Tibial nerve (tissue), 4 donors: ENCODE measurements at places on chromosomes 1 and 21.

- no peak for DNase-seq
Observed at GRCh38 chr1:3968851-3969250, 68.8 kb upstream of the C1orf174 start.

DNA sequence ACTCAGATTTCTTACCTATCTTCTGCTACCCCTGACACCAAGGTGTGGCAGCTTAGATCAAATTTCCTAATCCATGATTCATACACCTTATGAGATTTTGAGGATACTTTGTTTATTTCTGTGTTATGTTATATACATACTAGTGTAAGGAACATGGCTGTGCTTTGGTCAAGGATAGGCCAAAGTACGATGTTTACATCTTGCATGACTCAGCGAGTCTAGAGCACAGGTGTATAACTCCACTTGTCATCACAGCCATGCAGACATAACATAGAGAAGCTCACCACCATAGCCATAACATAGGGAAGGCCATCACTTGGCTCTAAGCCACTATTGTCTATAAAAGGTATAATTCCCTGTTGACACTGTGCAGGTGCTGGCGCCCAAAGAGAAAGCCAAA, 61.2 kb downstream of the GBP6 start:
- no peak for DNase-seq

DNA sequence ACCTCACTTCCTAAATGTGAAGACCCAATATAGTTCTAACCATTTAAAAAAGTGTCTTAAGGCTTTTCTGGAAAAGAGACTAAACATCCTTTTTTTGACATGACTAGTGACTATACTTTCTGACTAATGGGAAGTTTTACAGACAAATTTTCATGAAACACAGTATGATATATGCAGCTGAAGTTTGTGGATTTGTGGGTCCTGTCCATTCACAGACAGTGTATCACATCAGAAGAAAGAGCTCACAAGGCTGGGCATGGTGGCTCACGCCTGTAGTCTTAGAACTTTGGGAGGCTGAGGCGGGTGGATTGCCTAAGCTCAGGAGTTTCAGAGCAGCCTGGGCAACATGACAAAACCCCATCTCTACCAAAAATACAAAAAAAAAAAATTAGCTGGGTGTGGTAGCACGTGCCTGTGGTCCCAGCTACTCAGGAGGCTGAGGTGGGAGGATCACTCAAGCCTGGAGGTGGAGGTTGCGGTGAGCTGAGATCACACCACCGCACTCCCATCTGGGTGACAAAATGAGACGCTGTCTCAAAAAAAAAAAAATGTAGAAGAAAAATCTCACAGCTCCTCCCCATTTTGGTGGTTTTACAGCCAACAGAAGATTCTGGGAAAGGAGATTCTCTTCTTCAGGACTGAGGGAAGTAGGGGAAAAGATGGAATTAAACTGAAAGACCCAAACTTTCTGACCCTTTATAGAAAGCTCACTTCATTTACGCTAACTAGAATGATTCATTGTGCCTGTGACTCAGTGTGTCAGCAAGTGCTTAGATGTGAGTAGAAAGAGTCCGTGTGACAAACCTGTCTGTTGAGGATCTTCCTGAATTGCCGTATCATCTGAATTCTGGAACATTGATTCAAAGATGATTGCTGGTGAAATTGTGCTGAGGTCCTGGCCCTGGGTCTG, 15.2 kb upstream of the YRDC start:
- no peak for DNase-seq

GRCh38 chr1:115796897-115797296, 28.4 kb upstream of the CASQ2 start:
- no peak for DNase-seq

GRCh38 chr1:203211812-203212211, 17.7 kb downstream of the CHIT1 start:
- DNase-seq: no peak

GRCh38 chr1:200738949-200739651, 407 bp downstream of the CAMSAP2 start:
- DNase-seq: peak; percentile 68

- DNase-seq: no peak
Observed at GRCh38 chr1:233034836-233035235, 84.4 kb downstream of the NTPCR start.

- no peak for DNase-seq
Observed at GRCh38 chr1:151692226-151692625, 24.4 kb downstream of the CELF3 start.

- DNase-seq: no peak
Observed at GRCh38 chr1:236829085-236829484, 34.0 kb downstream of the MTR start.

DNA sequence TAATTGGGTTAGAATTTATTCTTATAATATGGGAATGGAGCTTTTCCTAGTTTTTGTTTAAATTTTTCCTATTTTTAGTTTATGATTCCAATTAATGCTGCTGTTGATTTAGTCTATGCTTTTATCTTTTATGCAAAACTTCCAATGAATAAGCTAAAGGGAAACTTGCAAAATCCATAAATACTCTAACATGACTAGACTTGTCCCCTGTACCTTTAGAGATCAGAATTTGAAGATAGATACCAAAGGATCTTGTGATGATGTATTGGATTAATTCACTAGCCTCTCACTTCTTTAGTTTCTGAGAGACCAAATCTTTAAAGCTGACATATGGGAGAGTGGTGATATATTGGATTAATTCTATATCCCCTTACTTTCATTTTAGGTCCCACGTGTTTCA, 306.6 kb upstream of the PRMT6 start:
- no peak for DNase-seq

DNA sequence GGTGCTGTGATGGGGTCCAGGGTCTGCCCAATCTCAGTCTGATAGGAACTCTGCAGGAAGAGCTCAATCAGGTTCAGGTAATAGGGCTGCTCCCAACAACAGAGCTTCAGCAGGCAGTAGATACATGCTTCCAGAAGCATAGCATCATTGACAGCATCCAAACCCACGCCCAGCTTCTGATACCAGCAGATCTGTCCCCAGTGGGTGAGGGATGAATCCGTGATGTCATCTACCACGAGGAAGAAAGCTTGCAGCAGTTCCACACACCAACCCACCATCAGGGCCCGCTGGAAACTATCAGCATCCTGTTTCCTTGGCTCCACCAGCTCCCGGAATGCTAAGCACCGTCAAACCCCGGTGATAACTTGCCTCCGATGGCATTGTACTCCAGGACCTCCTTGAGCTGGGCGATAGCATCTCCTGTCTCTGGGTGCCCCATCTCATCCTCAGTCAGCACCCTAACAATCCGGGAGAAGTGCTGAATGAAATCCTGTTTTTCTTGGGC, 14.7 kb downstream of the NEK2 start:
- no peak for DNase-seq
